ENCODE measurements at places on chromosomes 7 and 10. TPM values are rescaled to one million over a fixed set of nuclear protein-coding genes. Genes with fewer than 3 reads are reported as not detected.

DNA sequence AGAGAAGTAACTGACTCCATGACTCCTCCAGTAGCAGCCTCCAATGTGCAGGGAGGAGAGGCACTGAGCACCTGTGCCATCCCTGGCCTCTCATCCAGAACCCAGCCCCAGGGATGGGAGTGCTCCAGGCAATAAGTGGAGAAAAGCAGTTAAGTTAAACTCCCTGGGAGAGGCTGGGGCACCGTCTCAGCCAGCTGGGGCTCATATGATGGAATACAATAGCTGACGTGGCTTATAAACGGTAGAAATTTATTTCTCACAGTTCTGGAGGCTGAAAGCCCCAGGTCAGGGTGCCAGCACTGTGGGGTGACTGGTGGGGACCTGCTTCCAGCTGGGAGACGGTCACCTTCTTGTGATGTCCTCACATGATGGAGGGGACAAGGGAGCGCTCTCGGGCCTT is 94.7 kb downstream of the RAMP3 start:
- no peak for DNase-seq

DNA sequence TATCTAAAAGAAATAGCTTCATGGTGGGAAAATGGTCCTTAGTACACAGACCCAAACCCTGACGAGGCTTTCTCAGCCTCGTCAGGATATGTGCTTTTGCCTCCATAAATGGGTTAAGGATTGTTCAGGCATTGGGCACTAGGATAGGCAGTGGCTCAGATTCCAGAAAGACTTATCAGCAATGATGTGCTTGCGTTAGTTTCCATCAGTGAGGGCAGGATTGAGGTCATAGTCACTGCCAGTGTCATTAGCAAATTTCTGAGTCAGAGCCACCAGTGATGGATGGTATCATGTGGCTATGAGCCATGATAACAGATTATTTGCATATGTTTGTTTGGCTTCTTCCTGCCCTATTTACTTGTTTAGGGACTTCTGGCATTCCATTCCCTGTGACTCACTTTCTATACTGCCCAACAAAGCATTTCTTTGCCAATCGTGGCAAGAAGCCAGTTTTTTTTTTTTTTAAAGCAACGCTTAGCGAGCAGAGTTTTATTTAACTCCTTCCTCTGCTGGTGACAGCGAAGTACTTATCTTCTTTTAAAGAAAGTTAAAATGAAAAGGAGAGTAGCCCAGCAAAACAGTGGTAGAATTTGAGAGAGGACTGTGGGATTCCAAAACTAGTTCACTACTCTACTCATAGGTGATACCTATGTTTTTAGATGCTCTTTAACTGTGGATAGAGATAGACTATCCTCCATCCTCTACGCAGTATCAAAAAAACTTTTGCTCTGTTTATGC is 44.4 kb downstream of the MYPN start:
- DNase-seq: peak; percentile 100

DNA sequence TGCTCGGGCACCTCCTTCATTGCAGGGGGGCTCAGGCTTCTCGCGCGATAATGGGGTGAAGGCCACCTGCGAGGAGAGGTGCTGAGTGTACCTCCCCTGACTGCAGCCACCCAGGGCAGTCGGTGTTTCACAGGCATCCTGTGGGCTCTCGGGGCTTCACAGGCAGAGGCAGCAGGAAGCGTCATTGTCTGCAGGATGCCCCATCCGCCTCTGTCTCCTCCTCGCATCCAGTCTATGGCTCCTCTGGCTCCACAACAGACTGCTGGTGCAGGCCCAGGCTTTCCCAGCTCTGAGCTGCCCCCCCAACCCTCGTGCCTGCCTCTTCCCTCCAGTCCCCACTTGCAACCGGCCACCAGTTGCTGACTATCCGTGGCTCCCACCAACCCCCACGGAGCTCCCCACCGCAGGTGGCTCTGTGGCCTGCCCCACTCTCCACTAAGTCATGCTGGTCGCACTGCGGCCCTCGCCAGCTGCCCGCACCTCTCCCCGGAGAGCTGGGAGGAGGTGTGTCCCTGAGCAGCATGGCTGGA is 36.5 kb downstream of the CAMK2B start:
- no peak for DNase-seq

- DNase-seq: no peak
Measured at GRCh38 chr7:127418459-127418858, 26.0 kb upstream of the ZNF800 start.

DNA sequence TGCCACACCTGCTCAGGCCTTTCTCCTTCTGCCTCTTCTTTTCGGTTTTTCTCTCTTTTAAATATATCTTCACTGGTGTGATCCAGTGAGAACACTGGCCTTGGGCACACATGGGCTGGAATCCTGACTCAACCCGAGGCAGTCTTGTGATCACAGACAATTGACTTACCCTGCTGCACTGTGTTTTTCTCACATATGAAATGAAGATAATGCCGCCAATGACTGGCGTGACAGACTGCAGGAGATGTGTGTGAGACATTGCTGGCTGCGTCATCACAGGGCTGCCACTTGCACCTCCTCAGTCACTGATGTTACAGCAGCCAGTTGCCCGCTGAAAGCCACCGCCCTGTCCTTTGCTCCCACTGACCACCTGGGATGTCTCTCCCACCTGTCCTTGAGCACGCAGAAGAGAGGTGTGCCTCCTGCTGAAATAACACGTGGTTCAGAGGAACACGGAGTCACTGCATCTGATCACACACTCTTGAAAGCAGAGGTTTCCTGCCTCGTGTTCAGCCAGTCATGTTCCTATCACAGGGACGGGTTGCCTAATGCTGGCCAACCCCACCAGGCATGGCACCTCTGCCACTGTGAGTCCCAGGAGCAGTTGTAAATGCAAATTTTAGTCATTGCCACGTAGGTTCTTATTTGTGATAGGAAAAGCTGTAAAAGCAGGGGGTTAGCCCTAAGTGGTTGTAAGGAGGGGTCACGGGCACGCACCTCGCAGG is 124.6 kb upstream of the LANCL2 start:
- no peak for DNase-seq

GRCh38 chr7:100568896-100569844 is 4.5 kb downstream of the SAP25 start:
- no peak for DNase-seq

- DNase-seq: no peak
Measured at GRCh38 chr7:25314094-25314730, 85.9 kb upstream of the NPVF start.

DNA sequence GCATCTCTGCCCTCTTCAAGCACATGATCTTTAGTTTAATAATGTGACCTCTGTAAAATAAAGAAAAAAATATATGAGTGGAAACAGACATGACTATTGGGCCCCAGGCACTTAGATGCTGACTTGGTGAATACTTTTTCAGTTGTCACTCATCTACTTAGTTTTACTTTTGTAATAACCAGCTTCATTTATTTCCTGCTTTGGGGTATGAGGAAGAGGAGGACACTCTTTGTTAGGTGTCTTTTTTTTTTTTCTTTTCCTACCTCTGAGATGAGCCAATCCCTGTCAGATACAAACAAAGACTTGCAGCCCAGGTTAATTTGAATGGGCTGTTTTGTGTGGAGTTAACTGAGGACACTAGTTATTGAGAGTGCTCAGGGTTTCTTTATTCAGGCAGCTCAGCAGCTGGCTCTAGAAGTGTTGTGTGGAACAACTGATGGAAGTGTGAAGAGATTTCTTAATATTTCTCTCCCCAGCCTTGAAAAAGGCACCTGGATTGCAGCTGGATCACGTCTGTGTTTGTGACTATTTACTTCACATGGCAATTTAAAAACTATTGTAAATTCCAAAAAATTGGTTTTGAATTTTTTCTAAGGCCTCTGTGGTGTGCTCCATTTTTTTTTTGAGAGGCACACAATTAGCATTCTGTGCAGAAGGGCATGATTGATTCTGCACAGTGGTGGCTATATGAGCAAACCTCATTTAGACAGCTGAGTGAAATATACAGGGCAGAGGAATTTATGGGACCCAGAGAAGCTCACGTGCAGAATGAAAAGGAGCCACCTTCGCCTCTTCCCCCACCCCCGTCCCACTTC is 333.8 kb downstream of the LRMDA start:
- no peak for DNase-seq

GRCh38 chr10:1142596-1142995 is 86.4 kb downstream of the WDR37 start:
- DNase-seq: no peak

- DNase-seq: peak; percentile 7
Measured at GRCh38 chr7:154857728-154858681, 144.9 kb downstream of the PAXIP1 start.

GRCh38 chr10:72267819-72268399 is 5.8 kb upstream of the DDIT4 start:
- no peak for DNase-seq

GRCh38 chr10:48494611-48495010 is 110.3 kb downstream of the ARHGAP22 start:
- DNase-seq: no peak

DNA sequence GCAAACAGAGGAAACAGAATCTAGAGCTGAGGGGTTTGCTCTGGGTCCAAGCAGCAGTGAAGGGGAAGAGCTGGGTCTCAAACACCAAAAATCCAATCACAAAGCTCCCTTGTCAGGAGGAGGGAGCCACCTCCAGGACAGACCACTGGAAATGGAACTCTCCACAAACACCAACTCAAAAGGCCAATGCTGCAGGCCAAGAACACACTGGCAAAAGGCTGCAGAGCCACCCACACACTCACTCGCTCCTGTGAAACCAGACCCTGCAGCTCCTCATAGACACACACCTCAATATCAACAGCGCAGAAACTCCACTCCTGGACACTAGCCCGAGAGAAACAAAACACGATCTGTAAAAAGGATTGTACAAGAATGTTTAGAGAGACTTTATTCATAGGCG is 213.5 kb downstream of the PTPRN2 start:
- no peak for DNase-seq

GRCh38 chr10:117609095-117609795 is 66.7 kb downstream of the EMX2 start:
- DNase-seq: peak; percentile 76

DNA sequence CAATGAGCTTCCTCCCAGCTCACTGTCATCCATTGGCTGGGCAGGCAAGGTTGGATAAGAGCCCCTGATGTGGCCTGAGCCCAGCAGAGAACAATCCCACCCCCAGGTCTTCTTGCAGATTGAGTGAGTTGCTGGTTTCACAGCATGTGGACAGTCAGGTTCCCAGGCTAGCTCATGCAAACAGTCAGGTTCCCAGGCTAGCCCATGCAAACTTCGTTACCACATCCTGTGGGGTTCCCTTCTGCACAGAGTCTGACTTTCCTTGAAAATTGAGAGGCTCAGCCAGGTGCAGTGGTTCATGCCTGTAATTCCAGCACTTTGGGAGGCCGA is 67.1 kb downstream of the TMEM130 start:
- no peak for DNase-seq

DNA sequence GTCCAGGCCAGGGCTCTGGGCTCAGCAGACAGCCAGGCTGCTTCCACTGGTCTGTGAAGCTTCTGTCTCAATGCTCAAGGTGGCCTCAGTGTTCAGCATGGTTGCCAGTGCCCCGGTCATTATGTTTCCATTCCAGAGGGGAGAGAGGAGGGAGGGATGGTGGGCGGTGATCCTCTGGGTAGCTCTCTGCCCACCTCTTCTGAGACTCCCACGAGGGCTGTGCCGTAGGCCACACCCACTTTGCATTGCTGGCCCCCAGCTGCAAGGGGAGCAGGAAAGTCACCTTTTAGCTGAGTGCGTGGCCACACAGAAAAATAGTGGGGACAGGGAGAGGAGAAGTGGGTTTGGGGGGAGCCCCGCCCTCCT is 42.5 kb downstream of the FOXK1 start:
- peak; percentile 49 for DNase-seq

DNA sequence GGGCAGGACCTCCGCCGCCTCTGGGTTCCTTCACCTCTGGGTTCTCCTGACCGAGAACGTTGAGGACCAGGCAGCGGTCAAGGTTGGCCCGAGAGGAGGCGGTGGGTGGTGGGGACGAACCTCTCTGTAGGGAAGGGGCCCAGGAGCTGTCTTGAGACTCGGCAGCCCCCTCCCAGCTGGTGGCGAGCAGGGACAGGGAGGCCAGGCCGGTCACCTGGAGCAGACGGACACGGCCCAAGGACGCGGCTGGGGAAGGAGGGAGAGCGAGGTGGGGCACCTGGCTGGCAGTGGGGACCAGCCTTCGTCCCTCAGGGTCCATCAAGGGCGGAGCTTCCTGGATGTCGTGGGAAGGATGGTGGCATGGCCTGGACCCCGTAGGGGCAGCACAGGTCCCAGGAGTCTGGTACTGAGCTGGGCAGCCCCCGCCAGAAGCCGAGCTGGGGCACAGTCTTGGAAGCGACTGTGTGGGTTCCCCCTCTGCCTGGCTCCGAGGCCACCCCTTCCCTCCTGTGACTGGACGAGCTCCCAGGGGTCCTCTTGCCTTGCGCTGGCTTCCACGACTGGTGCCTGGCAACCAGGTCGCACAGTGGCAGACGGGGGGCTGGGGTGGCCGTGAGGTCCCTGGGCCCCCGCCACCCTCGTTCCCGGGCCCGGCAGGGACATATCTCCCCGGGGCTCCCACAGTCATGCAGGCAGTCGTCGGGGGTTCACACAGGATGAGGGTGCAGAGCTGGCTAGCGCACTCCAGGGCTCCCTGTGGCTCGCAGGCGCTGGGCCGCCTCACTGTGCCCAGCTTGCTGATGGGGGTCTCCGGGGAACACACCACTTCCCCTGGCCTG is 89.9 kb downstream of the DNAJB6 start:
- DNase-seq: no peak

The SPAM1 gene
- not detected for total RNA-seq

The TEX47 gene
- total RNA-seq: not detected

The GPR141 gene
- not detected for total RNA-seq

The EFCAB10 gene
- not detected for total RNA-seq

The PLEKHS1 gene
- total RNA-seq: 4.9 TPM

The TFEC gene
- total RNA-seq: not detected
